ENCODE measurements at places on chromosomes 7 and 10.

- DNase-seq: no peak
Measured at GRCh38 chr7:136018104-136018503, 40.9 kb upstream of the MTPN start.

- DNase-seq: no peak
Measured at GRCh38 chr7:1357601-1358271, 101.5 kb downstream of the MICALL2 start.

DNA sequence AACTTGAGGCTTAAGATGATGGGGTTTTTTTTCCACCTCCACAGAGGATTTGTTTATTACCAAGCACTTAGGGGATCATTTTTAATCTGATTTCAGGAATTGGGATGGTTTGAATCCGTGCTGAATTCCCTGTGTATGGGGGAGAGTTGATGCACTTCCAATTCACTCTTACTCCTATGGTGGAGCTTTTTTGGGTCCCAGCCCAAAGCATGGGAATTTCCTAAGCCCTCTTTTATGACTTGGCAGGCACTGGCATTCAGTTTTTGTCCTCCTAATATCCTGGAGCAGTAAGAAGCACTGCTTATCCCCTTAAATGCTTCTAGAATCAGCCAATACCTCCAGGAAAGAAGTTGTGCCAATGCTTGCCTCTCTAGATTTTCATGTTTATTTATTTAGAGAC, 78.7 kb downstream of the HYCC1 start:
- no peak for DNase-seq

- DNase-seq: no peak
Measured at GRCh38 chr10:114553436-114553835, 104.6 kb downstream of the ABLIM1 start.

GRCh38 chr10:27685681-27686080, 59.9 kb downstream of the MKX start:
- DNase-seq: no peak

- no peak for DNase-seq
Measured at GRCh38 chr7:22140578-22140977, 194.9 kb upstream of the CDCA7L start.

- DNase-seq: no peak
Measured at GRCh38 chr7:115779561-115779960, 251.0 kb downstream of the TFEC start.

DNA sequence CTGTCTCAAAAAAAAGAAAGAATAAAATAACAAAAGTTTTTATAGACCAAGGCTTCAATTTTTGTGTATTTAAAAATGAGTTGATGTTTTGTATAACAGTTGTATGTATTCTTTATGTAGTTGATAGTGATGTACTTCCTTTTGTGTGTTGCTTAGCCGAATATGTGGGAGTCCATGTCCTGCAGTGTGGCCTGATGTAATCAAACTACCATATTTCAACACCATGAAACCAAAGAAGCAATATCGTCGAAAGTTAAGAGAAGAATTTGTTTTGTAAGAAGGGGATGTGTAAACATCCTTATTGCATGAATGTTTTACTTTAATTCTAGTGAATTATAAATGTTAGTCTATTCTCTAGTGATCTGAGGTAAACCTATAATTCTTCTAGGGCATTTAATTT, 56.6 kb downstream of the MPLKIP start:
- no peak for DNase-seq

- DNase-seq: no peak
Measured at GRCh38 chr7:73865738-73866445, 4.9 kb downstream of the TMEM270 start.
